ENCODE measurements at places on chromosomes 16 and 17.
A peak's percentile ranks its signal among the peaks of the same experiment; 100 is the strongest.

- DNase-seq, result no peak
These were observed 1.8 kb upstream of the HELZ start for GRCh38 chr17:67246653-67247415.

DNA sequence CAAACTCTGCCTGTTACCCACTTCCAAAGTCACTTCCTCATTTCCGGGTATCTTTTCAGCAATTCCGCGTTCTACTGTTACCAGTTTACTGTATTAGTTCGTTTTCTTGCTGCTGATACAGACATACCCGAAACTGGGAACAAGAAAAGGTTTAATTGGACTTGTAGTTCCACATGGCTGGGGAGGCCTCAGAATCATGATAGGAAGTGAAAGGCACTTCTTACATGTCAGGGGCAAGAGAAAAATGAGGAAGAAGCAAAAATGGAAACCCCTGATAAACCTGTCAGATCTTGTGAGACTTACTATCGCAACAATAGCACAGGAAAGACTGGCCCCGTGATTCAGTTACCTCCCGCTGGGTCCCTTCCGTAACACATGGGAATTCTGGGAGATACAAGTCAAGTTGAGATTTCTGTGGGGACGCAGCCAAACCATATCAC lies 30.9 kb downstream of the PAFAH1B1 start:
- no peak for DNase-seq

- no peak for DNase-seq
These were observed 520.8 kb downstream of the HAPSTR1 start for GRCh38 chr16:9612267-9612666.

DNA sequence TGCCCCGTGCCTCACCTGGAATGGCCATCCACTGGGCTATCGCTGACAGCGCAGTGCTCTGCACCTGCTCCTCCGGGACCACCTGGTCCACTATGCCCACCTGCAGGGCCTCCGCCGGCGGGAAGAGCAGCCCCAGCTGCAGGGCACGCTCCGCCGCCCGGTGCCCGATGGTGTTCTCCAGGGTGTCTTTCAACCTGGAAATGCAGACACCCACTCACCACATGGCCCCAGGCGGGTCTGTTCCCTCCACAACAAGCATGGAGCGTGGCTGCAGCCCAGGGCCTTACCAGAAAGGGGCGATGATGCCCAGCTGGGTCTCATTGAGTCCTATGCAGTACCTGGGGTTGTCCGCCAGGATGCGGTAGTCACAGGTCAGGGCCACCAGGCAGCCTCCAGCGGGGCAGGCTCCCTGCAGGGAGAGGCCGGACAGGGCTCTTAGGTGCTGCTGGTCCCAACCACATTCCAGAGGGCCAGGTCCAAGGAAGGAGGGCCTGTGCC lies 6.8 kb downstream of the DNASE1L2 start:
- DNase-seq, result no peak

DNA sequence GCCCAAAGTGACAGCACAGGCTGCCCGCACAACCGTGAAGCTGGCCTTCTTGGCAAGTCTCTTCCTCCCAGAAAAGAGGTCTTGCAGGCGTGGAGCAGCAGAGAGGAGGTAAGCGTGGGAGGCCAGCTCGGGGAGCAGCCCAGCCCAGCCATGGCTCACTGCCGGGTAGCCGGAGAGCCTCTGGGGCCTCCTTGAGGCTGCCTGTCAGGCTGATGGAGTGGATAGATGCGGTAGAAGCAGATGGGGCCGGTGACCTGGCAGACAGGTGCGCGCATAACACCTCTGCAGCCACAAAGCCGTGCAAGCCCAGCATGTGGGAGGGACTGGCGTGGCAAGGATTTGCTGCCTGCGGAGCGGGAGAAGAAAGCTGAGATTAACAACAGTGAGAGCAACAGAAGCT lies 17.1 kb upstream of the DOK4 start:
- DNase-seq, result no peak

DNA sequence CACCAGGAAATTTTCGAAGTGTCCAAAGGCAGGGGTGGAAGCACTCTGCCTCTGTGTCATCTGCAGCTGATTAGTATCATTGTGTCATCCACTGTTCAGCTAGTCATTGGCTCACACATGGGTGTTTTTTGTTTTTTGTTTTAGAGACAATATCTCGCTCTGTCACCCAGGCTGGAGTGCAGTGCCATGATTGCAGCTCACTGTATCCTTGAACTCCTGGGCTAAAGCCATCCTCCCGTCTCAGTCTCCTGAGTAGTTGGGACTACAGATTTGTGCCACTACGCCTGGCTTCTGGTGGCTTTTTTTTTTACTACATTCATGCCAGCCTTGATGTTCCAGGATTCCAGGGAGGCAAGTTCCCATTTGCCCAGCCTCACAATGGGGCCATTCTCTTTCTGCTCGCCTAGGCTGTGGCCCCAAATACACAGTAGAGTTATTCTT lies 32.5 kb upstream of the MYO18A start:
- DNase-seq, result no peak

GRCh38 chr17:75338335-75338734 lies 49.1 kb upstream of the SLC25A19 start:
- DNase-seq, result no peak

- no peak for DNase-seq
These were observed 31.4 kb downstream of the STX8 start for GRCh38 chr17:9544221-9544620.

GRCh38 chr17:15440347-15440746 lies 27.1 kb downstream of the CDRT4 start:
- DNase-seq, result no peak

GRCh38 chr17:80453126-80453997 lies 23.0 kb downstream of the NPTX1 start:
- DNase-seq, result no peak

- DNase-seq, result no peak
These were observed 65.7 kb upstream of the AXIN2 start for GRCh38 chr17:65627108-65627507.

GRCh38 chr17:73742948-73743381 lies 98.7 kb upstream of the SDK2 start:
- no peak for DNase-seq

GRCh38 chr16:29962344-29962994 lies 590 bp downstream of the TMEM219 start:
- DNase-seq, result no peak

GRCh38 chr16:78277321-78278055 lies 178.0 kb downstream of the WWOX start:
- DNase-seq, result no peak

DNA sequence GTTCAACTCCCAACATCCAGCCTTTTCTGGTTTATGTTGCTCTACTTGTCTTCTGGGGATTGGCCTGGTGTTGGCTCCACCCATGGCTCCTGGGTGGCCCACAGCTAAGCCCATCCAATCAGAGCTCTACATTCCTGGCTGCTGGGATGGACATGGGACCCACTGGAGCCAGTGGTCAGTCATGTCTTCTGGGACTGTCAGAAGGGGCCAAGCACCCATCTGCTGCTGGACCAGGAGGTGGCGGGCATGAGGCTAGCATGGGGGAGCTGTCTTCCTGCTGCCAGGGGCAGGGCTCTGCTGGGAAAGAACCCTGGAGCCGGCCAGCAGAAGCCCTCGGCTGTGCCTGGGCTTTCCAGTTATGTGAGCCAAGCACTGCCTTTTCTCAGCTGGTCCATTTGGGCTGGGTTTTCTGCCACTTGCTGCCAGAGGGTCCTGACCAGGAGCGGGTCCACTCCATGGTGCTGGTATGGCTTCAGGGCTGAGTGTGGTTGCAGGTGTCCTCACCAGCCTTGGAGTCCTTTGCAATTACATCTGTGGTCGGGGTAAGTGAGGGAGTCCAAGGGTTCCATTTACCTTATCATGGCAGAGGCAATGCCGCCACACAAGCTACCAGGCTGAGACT lies 17.4 kb upstream of the ZNF469 start:
- no peak for DNase-seq

- DNase-seq, result no peak
These were observed 124.0 kb downstream of the MYO1D start for GRCh38 chr17:32752934-32753333.

GRCh38 chr17:83031321-83031945 lies 48.0 kb upstream of the METRNL start:
- DNase-seq, result no peak

GRCh38 chr17:2948721-2949468 lies 114.5 kb downstream of the OR1D5 start:
- DNase-seq, result no peak

DNA sequence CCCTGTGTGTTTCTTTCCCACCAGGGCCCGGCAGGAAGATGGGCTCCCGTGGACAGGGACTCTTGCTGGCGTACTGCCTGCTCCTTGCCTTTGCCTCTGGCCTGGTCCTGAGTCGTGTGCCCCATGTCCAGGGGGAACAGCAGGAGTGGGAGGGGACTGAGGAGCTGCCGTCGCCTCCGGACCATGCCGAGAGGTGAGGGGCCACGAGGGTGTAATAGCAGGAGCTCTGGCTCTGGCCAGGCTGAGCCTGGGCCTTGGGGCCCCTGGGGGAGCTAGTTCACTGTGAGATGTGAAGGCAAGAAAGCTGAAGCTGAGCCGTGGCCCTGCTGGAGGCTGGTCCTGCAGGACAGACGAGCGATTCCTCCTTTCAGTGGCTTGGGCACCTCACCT lies 20.0 kb downstream of the C1QTNF1 start:
- DNase-seq, result no peak

GRCh38 chr17:65208717-65209116 lies 71.5 kb downstream of the RGS9 start:
- no peak for DNase-seq

DNA sequence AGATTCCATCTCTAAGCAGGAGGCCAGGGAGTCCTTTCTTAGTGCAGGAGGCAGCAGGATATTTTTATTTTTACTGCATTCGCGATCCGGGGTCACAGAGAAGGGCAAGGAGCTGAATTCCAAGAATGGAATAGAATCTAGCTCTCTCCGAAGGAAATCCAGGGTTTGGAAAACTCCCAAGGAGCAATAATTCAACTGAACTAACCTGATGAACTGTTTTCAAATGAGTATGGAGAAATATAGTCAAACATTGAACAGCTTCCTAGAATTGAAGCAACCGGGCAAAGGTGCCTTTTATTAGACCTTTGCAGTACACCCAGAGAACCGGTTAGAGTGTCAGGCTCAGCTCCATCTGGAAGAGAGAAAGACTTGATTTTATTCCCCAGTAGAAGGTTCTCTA lies 120.7 kb upstream of the MAF start:
- peak; percentile 42 for DNase-seq

- no peak for DNase-seq
These were observed 86.6 kb upstream of the RBBP6 start for GRCh38 chr16:24452724-24453123.

DNA sequence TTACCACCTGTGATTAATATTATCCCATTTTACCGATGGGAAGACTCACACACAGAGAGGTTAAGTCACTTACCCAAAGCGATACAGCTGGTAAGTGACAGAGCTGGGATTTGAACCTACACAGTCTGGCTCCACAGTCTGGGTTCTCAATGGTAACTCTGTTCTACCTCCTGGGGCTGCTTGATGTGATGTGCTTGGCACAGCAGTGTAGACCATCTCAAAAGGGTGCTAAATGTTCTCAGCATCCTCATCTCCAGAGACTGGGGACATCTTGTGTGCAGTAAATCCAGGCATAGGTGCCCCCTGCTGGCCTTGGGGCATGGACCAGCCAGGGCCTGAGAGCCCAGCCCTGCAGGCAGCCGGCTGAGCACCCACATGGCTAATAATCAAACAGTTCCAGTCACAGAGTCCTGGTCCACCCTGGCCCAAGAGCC lies 15.4 kb upstream of the KATNB1 start:
- DNase-seq, result no peak

DNA sequence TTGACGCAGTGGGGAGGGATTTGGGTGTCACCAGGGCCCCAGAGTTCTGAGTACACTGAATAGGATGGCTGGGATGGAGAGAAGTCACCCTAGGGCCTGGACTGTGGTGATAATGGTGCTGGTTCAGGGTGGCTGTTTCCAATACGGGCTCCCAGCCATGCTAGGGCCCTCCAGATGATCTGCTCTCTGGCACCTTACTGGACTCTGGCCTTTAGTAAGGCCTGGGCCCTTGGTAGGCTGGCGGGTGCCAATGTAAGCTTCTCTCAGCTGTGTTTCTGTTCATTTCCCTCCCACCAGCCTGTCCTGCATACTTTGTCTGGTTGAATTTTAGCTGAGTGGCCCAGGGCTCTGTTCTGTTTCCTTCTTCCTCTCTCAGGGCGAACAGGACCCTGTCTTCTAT lies 2.8 kb downstream of the PLA2G15 start:
- no peak for DNase-seq

Measured in left renal pelvis (tissue), 4 donors.